ENCODE measurements at places on chromosomes 3 and 15.

DNA sequence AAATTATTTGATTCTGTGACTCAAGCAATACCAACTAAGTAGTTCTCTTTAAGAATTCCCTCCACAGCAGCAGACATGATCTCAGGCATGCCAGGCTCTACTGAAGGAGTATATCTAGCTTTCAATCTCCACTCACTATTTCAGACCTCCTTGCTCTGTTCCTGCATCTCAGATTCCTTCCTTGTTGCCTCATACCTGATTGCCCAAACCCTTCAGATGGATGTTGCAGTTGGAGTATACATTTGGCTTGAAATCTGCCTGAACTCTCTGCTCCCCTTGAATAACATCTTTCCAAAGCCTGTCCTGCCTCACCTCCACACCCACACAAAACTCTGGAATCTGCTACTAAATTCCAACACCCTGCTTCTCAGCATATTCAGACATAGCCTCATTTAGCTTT is 19.8 kb upstream of the TM4SF4 start:
- H3K27me3 ChIP-seq: no peaks in the 10 kb centered on the region
- no peak overlapping the region for H3K4me3 ChIP-seq
- no peaks in the 10 kb centered on the region for H3K36me3 ChIP-seq
- peaks cover 2% of the 10 kb centered on the region for H3K4me1 ChIP-seq

- no peak overlapping the region for H3K4me3 ChIP-seq
- no peak overlapping the region for H3K27ac ChIP-seq
- no peaks in the 10 kb centered on the region for H3K36me3 ChIP-seq
- H3K27me3 ChIP-seq: no peaks in the 10 kb centered on the region
Measured at GRCh38 chr3:48194446-48195071, 6.3 kb upstream of the CDC25A start.

DNA sequence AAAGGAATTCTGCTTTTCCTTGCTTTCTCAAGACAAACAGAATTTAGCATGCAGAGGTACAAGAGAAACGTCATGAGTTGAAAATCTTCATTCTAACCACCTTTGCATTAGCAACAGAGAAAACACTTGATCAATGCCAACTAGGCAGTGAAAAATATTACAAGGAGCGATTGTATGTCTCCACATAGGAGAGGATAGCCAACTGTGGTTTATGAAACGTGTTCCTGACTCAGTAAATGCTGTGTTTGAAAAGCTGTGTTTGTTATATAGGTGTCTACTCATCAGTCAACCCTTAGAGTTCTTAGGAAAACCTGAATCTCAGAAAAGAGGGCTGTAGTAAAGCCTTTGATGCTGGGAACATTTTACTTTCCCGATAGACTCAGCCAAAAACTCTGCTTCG is 102.4 kb downstream of the FRMD4B start:
- no peak overlapping the region for H3K4me3 ChIP-seq
- no peaks in the 10 kb centered on the region for H3K36me3 ChIP-seq
- DNase-seq: no peak

GRCh38 chr3:62817678-62818077 is 57.5 kb downstream of the CADPS start:
- no peak for DNase-seq
- H3K36me3 ChIP-seq: no peaks in the 10 kb centered on the region
- H3K27ac ChIP-seq: no peak overlapping the region
- no peaks in the 10 kb centered on the region for H3K27me3 ChIP-seq
- H3K4me3 ChIP-seq: no peak overlapping the region
- no peaks in the 10 kb centered on the region for H3K4me1 ChIP-seq

DNA sequence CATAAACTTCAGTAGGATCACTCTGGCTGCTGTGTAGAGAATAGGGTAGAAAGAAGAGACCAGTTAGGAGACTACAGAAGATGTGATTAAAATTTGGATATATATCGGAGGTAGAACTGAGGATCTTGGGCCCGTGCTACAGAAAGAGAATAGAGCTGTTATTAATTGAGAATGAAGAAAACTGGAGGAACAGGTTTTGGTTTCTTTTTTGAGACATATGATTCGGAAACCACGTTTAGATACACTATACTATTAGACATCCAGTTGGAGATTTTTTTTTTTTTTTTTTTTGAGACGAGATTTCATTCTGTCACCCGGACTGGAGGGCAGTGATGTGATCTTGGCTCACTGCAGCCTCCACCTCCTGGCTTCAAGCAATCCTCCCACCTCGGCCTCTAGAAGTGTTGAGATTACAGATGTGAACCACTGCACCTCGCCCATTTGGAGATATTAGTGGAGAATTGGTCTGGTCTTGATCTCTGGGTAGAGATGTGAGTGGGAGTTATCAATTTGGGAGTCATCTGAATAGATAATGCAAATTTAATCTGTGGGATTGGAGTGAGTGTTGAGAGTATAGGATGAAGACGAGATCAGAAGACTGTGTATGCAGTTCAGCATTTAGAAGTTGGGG is 50.9 kb downstream of the TCF12 start:
- no peaks in the 10 kb centered on the region for H3K4me1 ChIP-seq
- H3K27me3 ChIP-seq: no peaks in the 10 kb centered on the region
- no peak overlapping the region for H3K4me3 ChIP-seq
- no peak for DNase-seq

GRCh38 chr15:65189102-65189740 is 4.1 kb upstream of the CLPX start:
- peaks cover 4% of the 10 kb centered on the region for H3K4me1 ChIP-seq
- H3K4me3 ChIP-seq: no peak overlapping the region
- peak; percentile 74 for DNase-seq

DNA sequence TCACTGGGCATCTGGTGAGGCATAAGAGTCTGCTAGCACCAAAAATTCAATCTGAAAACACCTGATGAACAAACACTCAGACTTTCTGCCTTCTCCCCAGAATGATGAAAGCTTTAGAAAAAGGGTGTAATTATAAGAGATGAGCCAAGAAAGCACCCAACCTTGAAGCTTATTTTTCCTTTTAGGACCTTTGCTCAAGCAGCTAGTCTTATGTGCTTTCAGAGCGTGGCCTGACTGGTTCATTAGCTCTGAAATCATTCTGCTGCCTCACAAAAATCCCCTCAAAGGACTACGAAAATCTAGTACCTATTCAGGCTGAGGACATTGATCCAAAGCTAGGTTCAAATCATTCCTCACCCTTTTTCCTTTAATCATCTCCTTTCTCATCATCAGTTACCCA is 662.3 kb downstream of the MAGI1 start:
- no peak overlapping the region for H3K4me3 ChIP-seq
- no peak for DNase-seq
- H3K27me3 ChIP-seq: no peaks in the 10 kb centered on the region

Measured in mesenchymal stem cell (in vitro differentiated cells and primary cell).